ENCODE measurements at places on chromosomes 6 and 20.

- DNase-seq = no peak
Measured at GRCh38 chr20:17555106-17555505, 14.8 kb upstream of the DSTN start.

DNA sequence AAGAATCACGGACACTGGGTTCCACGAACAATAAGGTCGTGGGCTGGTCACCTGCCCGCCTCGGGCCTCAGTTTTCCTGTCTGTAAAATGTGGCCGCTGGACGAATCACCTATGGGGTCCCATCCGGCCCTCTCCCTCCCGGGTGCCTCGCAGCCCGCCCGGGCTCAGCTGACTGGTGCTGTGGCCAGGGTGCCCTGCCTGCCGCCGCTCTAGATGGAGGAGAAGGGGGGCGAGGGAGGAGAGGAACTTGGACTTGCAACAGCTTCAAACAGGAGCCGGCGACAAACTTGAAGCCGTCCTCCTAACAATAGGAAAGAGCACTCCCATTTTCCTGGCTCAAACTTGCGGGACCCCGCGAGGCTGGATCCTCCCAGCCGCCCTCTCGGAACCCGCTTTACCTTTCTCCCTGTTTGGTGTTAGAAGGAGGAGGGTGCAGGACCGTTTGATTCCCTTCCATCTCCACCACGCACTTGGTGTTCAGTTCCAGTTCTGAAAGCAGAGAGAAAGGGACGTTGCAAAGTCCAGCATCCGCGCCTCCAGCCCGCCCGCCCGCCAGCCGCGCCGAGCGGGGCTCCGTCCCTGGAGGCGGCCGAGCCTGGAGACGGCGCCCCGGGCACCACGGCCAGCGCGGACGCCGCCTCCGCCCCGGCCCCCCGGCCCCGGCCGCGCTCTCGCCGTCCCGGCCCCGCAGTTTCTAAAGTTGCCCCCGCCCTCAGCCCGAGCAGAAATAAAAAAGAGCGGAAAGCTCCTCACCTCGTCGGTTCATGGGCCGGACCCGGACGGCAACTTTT, 584 bp downstream of the KIF13A start:
- DNase-seq = peak; percentile 75

DNA sequence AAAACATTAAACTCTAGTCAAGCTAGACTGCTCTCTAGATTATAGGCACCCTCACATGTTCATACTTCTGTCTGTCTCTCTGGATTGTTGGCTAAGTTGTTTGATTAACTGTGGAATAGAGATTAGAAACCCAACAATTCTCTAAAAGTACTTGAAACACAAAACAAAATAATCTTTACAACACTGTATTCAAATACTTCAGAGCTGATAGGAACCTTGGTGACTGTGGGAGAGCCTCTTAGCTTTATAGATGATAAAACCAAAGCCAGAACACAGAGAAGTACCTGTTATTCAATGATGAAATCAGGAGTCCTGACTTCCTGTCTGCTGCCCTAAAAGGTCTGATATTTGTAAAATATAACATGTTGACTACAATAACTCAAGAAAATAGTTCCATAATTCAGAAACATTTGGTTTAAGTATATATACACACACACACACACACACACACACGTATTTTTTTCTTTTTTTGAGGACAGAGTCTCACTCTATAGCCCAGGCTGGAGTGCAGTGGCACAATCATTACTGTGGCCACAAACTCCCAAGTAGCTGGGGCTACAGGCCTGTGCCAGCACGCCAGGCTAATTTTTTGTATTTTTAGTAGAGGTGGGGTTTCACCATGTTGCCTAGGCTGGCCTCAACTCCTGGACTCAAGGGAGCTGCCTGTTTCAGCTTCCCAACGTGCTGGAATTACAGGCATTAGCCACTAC, 222.0 kb downstream of the FUT9 start:
- no peak for DNase-seq

- no peak for DNase-seq
Measured at GRCh38 chr20:6051505-6051904, 2.4 kb downstream of the LRRN4 start.

- no peak for DNase-seq
Measured at GRCh38 chr6:16947375-16948015, 154.4 kb upstream of the STMND1 start.

DNA sequence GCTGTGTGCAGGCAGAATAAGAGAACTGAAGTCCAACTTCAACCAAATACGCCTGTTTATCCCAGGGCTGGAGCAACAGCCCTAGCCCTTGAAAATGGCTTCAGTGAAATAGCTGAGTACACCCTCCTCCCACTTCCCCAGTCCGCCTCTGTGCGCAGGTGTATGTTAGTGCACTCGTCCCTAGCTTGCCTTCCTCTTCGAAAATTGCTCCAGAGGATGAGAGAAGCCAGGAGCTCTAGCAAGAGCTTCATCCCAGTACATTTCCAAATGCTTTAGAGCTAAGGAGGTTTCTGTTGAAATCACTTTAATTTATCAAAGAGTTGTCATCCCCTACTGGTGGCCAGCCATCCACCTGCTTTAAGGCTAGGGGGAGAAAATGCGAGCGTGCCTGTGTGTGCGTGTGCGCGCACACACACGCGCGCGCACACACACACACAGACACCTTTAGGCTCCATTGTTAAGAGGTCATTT, 5.4 kb upstream of the POU3F2 start:
- no peak for DNase-seq

- no peak for DNase-seq
Measured at GRCh38 chr6:111573892-111574797, 31.5 kb downstream of the TRAF3IP2 start.

- DNase-seq = no peak
Measured at GRCh38 chr6:44020664-44021425, 106.4 kb downstream of the MRPL14 start.
